ENCODE measurements at places on chromosomes 1 and 21. TPM values are rescaled to one million over a fixed set of nuclear protein-coding genes. Genes with fewer than 3 reads are reported as not detected.
A peak's percentile ranks its signal among the peaks of the same experiment; 100 is the strongest.

GRCh38 chr1:5570931-5571330, 421.3 kb downstream of the NPHP4 start:
- H3K4me1 ChIP-seq, result no peaks in the 10 kb centered on the region
- H3K27ac ChIP-seq, result no peak overlapping the region
- no peaks in the 10 kb centered on the region for H3K27me3 ChIP-seq
- DNase-seq, result no peak
- H3K36me3 ChIP-seq, result no peaks in the 10 kb centered on the region

DNA sequence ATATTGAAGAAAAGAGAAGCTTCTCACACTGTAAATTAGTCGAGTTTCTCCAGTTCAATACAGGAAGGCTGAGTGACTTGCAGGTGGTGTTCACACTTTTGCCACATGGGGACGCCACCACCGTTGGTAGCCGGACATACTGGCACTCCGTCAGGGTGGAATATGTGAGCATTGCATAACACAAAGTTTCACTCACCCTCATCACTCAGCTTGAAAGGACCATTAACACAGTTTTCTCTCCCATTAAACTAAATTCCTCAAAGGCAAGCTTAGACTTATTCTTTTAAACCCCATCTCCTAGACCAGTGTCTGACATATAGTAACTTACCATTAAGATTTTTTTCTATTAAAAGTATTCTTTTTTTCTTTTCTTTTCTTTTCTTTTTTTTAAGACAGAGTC, 105.3 kb upstream of the SERBP1 start:
- H3K27ac ChIP-seq, result no peak overlapping the region
- H3K27me3 ChIP-seq, result no peaks in the 10 kb centered on the region
- H3K4me3 ChIP-seq, result no peak overlapping the region
- peak; percentile 71 for DNase-seq
- H3K4me1 ChIP-seq, result peaks cover 7% of the 10 kb centered on the region

DNA sequence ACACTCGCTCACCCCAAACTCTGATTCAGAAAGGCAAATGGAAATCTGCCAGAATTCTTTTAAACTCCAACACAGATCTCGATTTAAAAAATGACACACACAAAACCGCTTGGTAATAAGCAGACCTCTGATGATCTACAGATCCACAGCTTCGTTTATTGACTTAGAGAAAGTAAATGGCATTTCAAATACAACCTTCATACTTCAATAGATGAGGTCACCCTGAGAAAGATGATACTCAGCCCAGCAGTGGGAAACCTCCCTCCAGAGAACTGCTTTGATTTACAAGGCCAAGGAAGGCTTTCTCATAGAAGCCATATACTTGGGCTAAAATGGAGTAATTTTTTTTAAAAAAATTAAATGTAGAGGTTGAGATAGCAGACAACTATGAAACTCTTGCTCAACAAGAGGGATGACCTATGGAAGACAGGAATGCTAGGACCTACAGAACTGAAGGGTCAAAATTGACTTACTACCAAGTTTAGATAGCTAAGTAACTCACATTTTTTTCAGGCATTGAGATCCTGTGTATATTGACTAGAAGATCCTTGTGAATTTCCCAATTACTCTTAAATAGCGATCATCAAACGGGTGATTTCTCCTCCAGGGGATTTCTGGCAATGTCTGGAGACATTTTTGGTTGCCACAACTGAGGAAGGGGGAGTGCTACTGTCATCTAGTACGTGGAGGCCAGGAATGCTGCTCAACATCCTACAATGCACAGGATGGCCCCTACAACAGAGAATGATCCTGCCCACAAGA, 143.9 kb downstream of the CLIC6 start:
- peak; percentile 96 for DNase-seq
- no peak overlapping the region for H3K4me3 ChIP-seq
- no peaks in the 10 kb centered on the region for H3K27me3 ChIP-seq
- H3K27ac ChIP-seq, result peak overlapping the region; percentile 92
- peaks cover 66% of the 10 kb centered on the region for H3K4me1 ChIP-seq

- H3K4me3 ChIP-seq, result peak overlapping the region; percentile 5
- no peak overlapping the region for H3K27ac ChIP-seq
- DNase-seq, result peak; percentile 16
- H3K4me1 ChIP-seq, result peaks cover 4% of the 10 kb centered on the region
Measured at GRCh38 chr1:202192770-202193613, 607 bp upstream of the LGR6 start.

DNA sequence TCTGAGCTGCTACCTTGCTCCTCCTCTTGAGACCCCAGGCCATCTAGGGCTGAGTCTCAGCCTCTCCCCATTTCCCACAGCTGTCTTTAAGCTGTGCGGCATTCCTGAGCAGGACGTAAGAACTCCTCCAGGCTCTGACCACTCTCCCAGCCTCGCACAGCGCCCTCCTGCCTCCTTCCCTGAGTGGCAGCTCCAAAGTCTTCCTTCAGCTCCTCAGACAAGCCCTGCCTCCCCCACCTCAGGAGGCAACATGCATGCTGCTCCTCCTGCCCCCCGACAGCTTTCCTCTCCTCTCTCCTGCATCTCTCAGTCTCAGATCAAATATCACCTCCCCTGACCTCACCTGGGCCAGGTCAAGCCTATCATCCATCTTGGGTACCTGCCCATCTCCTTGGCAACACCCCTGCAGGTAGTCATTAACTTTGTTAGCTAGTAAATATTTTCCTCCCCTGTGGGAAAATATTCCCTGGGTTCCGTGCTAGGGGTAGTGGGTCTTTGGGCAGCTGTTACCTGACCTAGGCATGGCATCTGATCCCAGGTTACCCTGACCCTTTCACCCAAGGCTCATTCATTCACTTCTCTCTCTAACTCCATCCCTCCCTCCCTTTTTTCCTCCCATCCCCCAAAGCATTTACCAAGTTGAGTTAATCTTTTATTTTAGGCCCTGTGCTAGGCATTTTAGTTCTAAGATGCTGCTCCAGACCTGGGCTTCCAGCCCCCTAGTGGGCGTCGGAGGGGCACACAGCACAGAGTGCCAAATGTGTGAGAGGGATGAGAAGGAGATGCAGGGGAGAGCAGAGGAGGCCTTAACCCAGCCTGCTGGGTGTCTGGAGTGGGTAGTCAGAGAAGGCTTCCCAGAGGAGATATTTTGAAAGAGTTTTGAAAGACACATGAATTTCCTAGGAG, 419.9 kb downstream of the PTPRU start:
- H3K27ac ChIP-seq, result no peak overlapping the region
- H3K36me3 ChIP-seq, result no peaks in the 10 kb centered on the region
- no peak overlapping the region for H3K4me3 ChIP-seq
- no peaks in the 10 kb centered on the region for H3K4me1 ChIP-seq
- H3K27me3 ChIP-seq, result no peaks in the 10 kb centered on the region

GRCh38 chr1:165536016-165536415, 7.8 kb upstream of the LRRC52 start:
- H3K36me3 ChIP-seq, result no peaks in the 10 kb centered on the region
- no peak for DNase-seq
- no peak overlapping the region for H3K27ac ChIP-seq
- no peaks in the 10 kb centered on the region for H3K4me1 ChIP-seq
- H3K27me3 ChIP-seq, result no peaks in the 10 kb centered on the region
- H3K4me3 ChIP-seq, result no peak overlapping the region

DNA sequence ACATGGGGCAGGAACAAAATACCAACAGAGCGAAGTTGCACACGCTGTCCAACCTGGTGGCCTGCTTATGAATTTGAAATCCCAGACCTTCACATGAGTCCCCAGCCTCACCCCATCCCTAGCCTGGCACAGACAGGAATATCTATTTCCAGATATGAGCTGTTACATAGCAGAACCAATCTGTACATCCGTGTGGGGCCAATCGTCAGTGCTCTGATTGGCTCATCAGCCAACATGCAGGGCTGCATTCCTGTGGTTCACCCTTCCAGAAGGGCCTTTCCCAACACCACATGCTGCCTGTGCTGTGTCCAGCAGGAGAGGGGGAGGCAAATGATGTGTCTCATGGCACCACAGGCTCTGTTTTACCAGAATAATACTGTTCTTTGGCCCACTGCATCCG, 31.3 kb downstream of the CCN1 start:
- peak overlapping the region; percentile 4 for H3K4me3 ChIP-seq
- no peaks in the 10 kb centered on the region for H3K27me3 ChIP-seq
- DNase-seq, result peak; percentile 100

DNA sequence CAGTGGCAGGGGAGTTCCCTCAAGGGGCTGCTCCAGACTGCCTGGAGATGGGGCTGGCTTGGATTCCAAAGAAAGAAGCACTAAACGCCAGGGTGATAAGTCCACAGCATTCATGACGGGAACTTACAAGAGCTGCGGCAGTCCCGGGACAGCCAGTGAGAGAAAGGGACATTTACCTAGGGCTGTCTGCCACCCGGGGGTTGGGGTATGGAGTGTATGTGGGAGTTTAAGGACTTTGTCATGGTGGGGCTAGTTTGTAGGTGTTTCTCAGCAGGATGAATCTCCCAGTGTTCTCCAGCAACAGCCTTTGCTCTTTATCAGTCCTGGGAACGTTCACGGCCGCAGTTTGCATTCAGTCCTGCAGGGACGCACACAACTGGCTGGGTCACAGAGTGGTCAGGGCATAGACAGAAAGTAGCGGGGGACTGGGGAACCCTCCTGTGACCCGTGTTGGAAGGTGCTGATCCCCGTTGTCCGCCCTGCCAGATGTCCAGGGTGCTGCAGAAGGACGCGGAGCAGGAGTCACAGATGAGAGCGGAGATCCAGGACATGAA, 41.4 kb upstream of the HMGN1 start:
- no peak overlapping the region for H3K4me3 ChIP-seq
- DNase-seq, result no peak

DNA sequence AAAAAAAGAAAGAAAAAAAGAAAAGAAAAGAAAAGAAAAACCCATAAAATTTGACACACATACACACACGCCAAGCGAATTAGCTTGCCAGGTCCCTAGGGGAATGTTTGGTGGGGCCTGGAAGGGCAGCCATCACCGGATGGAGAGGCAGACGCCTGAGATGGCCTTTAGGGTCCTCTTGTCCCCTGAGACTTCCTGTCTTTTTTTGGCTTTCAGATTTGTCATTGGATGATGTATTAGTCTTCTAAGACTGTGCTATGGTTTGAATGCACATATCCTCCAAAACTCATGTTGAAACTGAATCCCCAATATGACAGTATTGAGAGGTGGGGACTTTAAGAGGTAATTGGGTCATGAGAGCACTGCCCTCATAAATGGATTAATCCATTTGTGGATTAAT, 211.8 kb downstream of the TOMM20 start:
- H3K27ac ChIP-seq, result no peak overlapping the region
- DNase-seq, result no peak
- H3K27me3 ChIP-seq, result no peaks in the 10 kb centered on the region
- no peaks in the 10 kb centered on the region for H3K36me3 ChIP-seq

GRCh38 chr21:38475519-38475918, 22.8 kb downstream of the ERG start:
- no peak overlapping the region for H3K4me3 ChIP-seq
- peaks cover 11% of the 10 kb centered on the region for H3K4me1 ChIP-seq
- no peak for DNase-seq

DNA sequence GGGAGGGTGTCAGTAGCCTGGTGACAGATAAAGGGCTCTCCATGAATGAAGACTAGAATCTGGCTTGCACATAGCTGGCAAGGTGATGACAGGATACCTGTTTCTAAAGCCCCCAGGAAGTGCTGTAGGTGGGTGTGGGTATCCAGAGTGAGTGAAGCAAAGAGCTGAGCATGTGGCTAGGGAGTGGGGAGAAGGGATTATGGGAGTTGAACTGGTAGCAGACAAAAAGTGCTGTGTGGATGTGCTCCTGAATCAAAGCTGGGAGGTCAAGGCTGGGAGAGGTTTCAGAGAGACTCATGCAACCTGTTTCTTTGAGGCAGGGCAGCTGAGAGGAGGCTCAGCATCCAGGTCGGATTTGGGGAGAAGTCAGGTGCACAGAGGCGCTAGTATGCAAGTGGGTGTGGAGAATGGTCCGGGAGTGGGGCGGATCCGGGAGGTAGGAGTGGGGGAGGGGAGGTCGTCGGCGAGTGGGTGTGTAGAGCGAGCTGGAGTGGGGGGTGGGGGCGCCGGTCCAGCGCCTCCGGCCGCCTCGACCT, 600 bp downstream of the ASTN1 start:
- H3K27me3 ChIP-seq, result peaks cover 46% of the 10 kb centered on the region
- no peak for DNase-seq
- no peak overlapping the region for H3K27ac ChIP-seq
- peak overlapping the region; percentile 66 for H3K4me3 ChIP-seq

- H3K4me3 ChIP-seq, result peak overlapping the region; percentile 57
- peak; percentile 82 for DNase-seq
Measured at GRCh38 chr1:47532921-47533792, 95.3 kb downstream of the FOXD2 start.

DNA sequence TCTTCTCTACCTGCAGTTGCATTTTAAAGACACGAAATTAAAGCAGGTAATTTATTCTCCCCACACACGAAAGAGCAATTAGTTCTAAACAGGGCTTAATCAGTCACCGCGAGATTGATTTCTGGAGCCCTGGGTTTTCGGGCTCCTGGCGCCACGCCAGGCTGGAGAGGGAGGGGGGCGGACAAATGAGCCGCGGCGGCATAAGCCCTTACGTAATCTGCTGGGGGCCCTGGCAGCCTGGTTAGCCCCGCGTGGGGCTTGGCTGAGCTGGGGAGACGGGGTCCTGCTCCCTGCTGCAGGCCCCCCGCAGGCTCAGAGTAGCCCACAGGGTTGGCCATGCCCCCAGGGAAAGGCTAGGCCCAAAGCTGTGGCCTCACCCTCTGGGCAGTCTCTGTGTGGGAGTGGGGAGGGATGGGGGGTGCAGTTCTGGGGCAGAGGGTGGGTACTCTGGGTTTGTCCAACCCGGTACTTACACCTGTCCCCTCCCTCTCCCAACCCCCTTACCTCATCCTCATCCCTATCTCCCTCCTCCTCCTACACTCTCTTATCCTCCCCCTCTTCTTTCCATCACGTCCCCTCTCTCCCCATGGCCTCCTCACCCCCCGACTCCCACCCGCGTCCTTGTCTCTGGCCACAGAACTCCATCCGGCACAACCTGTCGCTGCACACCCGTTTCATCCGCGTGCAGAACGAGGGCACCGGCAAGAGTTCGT, 19.9 kb downstream of the FOXO6 start:
- H3K4me3 ChIP-seq, result peak overlapping the region; percentile 28
- peaks cover 31% of the 10 kb centered on the region for H3K27me3 ChIP-seq
- DNase-seq, result no peak
- H3K36me3 ChIP-seq, result no peaks in the 10 kb centered on the region
- no peak overlapping the region for H3K27ac ChIP-seq
- no peaks in the 10 kb centered on the region for H3K4me1 ChIP-seq

The TIE1 gene
- total RNA-seq, result 0.87 TPM

The C1QC gene
- not detected for total RNA-seq

The ITLN2 gene
- total RNA-seq, result not detected

The C1orf94 gene
- total RNA-seq, result 0.70 TPM

The E2F2 gene
- total RNA-seq, result not detected

The PIK3C2B gene
- 19.3 TPM for total RNA-seq

The BCL2L15 gene
- total RNA-seq, result 0.14 TPM

Data from astrocyte (in vitro differentiated cells and primary cell).